ENCODE measurements at places on chromosomes 4 and X. TPM values are rescaled to one million over a fixed set of nuclear protein-coding genes. Genes with fewer than 3 reads are reported as not detected.
A peak's percentile ranks its signal among the peaks of the same experiment; 100 is the strongest.

DNA sequence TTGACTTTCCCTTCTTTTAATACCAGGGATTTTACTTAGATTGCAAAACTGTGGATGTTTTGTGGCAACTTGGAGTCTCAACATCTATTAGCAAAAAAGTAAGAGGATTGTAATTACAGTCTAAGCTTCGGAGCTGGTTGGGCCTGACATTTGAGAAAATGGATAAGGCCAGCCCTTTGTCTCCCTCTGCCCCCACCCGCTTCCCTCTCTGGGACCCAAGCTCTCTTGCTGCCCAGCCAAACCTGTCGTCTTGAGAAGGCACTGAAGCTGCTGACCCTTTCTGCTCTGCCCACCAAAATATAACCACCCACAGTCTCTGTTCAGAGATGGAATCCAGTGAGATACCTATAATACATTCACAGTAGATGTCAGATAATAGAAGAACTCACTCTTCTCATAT is 49.6 kb downstream of the SHROOM3 start:
- DNase-seq: no peak

DNA sequence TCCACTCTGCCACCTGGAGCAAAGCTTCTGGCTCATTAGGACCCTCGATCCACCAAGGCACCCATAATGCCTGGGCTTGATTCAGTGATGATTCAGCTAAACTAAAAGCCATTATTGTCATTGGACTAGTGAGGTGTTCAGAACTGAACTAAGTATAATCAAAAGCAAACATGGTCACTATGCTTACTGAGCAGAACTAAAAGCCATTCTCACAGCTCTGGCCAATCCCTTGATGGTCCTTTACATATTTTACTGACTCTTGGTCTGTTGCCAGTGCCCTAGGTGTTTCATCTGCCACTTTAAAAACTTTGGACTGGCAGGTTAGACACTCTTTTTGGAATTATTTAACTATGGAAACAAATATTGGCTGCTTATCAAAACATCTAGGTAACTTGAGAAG is 703.5 kb downstream of the FAT4 start:
- no peak for DNase-seq

STK32B gene
- total RNA-seq: 0.40 TPM

GRCh38 chr4:6154875-6155274 is 45.5 kb downstream of the JAKMIP1 start:
- DNase-seq: no peak

PIR gene
- 5.4 TPM for total RNA-seq

BEX1 gene
- total RNA-seq: 1.2 TPM

- DNase-seq: no peak
These were observed 22.1 kb upstream of the ADH7 start for GRCh38 chr4:99457270-99457669.

GRCh38 chr4:154983714-154984113 is 202.6 kb downstream of the RBM46 start:
- DNase-seq: no peak

- DNase-seq: no peak
These were observed 35.4 kb downstream of the CEP44 start for GRCh38 chr4:174318829-174319764.

DNA sequence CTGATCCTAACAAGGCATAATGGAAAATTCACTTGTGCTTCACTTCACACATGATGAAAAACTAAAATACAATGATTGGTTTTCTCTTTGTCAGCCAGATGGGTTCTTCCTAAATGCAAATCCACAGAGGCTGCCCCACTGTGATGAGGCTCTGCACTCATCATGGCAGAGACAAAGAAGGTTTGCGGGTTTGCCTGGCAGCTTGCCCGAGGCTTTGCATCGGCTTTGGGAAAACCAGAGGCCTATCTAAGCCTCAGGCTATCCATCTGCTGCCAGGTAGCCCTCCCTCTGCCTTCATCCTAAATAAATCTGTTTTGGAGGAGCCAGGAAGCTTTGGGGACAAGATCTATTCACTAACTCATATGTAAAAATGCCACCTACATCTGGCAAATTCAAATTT is 244.2 kb downstream of the PACRGL start:
- DNase-seq: no peak

DNA sequence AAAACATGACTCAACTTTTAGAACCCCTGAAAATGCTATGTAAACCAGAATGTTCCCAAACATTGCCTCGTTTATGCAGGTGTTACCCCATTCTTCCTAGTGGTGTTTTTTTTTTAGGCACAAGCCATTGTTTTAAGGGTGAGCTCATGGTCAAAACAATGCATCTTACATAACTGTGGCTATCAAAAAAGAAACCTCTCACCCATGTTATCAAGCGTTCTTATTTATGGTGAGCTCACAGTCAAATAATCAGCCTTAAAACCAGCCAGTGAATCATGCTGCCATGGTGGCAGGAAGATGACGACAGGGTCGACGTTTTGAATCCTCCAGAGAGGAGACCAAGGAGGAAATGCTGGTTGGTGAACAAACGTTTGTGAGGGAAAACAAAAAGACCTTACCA is 195.2 kb downstream of the KDR start:
- no peak for DNase-seq

DNA sequence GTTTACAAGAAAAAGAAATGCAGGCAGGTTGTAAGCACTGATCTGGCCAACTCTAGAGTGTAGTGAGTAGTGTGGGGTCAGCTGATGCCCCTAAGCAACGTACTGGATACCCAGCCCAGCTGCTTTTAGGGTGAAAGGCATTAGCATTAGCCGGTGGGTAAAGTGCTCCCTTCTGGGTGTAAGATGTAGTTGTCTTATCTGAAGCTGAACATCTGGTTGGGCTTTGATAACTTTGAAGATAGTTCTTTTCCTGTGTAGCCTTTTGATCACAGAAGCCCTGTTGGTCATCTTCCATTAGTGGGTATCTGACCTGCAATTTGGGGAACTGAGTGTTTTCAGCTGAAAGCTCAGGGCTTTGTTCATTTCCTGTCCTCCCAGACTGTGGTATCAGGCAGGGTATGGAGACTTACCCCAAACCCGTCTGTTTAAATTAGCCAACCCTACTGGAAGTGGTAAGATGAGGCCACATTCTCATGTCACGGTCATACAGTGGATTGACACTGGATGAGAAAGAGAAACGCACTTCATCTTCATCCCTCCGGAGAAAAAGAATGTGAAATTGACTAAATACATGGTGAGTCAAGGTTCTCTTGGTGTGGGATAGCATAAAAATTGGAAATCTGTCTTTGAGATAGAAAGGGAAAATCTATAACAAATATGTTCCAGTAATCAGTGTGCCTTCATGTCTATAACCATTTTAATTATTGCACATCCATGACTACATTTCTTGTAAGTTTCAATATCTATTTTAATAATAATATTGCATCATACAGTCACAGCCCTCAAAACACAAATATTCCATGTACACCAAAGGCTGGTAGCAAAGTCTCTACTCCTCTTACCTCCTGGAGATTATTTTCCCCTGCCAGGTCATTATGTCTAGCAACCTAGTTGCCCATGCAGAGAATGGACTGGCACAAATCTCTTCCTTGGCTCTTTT is 8.7 kb downstream of the RHOH start:
- no peak for DNase-seq

CXCL5 gene
- not detected for total RNA-seq

DNA sequence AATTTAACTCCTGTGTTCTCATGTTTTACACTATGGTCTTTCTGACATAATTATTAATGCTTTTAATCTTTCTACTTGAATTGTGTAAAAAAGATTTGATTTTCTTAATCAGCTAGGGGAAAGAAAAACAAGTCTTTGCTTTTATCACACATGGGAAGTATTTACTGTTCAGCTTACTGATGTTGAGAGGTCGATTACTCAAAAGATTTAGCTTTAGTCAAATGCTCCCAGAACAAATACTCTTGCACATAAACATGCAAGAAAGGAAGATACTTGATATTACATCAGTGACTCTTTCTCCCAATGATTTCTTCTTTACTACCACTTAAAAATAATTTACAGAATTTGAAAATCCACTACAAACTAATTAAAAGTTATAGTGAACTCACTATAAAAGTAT is 198.3 kb upstream of the FAT4 start:
- no peak for DNase-seq

- no peak for DNase-seq
These were observed 165.5 kb downstream of the DMD start for GRCh38 chrX:33045882-33046281.

DNA sequence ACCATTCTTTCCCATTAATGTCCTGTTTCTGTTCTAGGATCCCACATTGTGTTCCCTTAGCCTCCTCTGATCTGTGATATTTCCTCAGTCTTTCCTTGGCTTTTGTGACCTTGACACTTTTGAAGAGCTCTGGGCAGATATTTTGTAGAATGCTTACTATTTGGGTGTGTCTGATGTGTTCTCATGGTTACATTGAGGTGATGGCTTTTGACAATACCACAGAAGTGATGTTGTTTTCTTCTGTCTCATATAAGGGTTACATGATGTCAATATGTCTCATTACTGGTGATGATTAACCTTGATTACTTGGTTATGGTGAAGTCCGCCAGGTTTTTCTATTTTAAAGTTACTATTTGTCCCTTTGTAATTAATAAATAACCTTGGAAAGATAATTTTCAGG is 183.7 kb downstream of the SOWAHB start:
- no peak for DNase-seq

- DNase-seq: no peak
These were observed at the start of gene SPON2 for GRCh38 chr4:1172228-1172851. Gene SPON2 (minus strand): TSS chr4:1172583.

GRCh38 chr4:102786279-102786678 is 25.5 kb upstream of the MANBA start:
- no peak for DNase-seq

GRCh38 chrX:7542587-7543380 is 300.2 kb upstream of the VCX start:
- no peak for DNase-seq

- peak; percentile 34 for DNase-seq
These were observed 452.4 kb downstream of the BCOR start for GRCh38 chrX:39645178-39645895.

CRMP1 gene
- total RNA-seq: 1.2 TPM

GRCh38 chr4:143358923-143359643 is 22.4 kb downstream of the GAB1 start:
- peak; percentile 83 for DNase-seq

DNA sequence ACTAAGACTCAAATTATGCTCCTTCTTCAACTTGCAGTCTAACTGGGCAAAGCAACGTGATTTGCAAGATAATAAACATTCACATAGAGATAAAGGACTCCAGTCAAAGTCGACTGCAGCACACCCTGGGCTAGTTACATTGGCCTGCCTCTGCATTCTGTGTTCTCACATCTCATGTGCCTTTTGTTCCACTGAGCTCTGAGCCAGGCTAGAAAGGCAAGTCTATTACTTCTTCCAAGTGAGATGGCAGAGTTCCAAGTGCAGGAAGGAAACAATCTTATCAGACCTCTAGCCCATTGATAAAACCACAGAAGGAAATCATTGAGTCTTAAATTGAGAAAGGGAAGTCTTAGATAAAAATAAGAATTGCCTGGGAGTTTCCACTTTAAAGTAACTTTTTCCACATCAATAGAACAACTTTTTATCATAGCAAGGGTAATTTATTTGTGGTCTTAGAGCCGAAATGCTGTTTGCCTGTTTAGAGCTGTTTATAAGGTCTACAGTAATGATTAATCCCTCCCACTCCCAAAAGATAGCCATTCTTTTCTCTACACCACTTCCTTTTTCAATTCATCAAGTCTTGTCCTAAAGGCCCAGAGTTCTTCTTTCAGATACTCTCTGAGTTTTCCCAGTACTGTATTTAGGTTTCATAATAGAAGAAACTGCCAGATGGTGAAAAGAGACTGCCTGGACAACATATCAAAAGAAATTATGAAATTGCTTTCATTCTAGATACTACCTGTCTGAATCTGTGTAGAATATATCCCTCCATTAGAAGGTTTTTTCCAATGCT is 200.2 kb downstream of the GUCY2F start:
- no peak for DNase-seq

DNA sequence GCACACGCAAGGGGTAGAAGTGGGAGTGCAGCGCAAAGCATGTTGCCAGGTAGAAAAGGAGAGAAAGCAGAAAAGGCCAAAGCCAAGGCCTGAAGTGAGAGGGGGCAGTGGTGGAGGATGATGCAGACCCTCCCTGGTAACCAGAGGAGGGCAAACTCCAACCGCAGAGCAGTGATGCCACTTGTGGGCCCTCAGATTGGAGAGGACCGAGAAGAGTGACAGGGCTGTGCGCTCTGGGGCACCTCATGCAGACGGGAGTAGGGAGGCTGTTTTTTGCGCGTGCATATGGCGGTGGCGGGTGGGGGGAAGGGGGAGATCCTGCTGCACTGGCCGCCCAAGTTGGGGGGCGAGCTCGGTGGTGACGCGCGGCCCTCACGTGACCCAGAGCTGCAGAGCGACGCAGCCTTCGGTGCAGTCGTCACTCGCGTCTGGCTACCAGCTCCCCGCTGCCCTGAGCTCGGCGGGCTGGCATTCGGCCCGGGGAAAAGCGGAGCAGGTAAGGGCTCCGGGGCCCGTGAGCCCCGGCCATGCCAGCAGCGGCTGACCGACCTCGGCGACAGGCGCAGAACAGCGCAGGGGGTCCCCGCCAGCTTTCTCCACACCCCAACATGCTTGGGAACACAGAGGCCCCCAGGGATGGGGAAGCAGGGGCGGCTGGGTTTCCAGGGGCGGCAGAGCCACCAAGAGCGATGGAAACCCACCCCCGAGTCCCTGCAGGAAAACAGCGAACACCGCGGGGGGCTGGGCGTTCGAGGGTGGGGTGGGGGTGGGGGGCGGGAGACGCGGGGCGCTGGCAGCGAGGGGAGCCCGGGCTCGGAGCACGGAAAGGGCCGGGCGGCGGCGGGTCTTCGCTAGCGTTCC is at the start of gene BEX3:
TSS of gene BEX3 (plus strand) at position 421 of the 861 bp plus-strand sequence. CDS start 984 bp downstream, outside the sequence.
- DNase-seq: peak; percentile 42

RASL11B gene
- total RNA-seq: 0.17 TPM

GRCh38 chr4:173381610-173382009 is 10.9 kb downstream of the SAP30 start:
- DNase-seq: no peak

- DNase-seq: no peak
These were observed 9.0 kb downstream of the ABCE1 start for GRCh38 chr4:145107126-145107525.

DNA sequence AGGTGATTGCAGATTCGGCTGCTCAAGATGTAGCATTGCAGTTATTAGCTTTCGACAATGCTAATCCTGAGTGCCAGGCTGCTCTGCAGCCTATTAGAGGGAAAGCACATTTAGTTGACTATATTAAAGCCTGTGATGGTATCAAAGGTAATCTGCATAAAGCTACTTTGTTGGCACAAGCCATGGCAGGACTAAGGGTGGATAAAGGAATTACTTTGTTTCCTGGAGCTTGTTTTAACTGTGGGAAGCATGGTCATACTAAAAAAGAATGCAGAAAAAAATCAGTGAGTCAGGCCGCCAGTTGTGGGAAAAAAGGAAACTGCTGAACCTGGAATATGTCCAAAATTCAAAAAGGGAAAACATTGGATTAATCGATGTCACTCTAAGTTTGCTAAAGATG is 154.9 kb upstream of the TECRL start:
- no peak for DNase-seq

DNA sequence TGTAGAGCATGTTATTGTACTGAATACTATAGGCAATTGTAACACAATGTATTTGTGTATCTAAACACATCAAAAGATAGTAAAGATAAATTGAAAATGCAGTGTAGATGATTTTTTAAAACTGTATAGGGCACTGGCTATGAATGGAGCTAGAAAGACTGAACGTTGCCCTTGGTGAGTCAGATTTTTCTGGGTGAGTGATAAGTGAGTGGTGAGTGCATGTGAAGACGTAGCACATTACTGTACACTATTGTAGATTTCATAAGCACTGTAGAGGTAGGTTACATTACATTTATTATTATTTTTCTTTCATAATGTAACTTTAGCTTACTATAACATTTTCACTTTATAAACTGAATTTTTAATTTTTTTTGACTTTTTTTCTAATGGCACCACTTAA is 1491.6 kb downstream of the TECRL start:
- DNase-seq: no peak

GRCh38 chr4:152607178-152607577 is 71.3 kb upstream of the FBXW7 start:
- DNase-seq: no peak

Data from left colon (tissue), 2 donors.